NCI-H2029 (cell line): ENCODE measurements at places on chromosomes 16 and 17.

DNA sequence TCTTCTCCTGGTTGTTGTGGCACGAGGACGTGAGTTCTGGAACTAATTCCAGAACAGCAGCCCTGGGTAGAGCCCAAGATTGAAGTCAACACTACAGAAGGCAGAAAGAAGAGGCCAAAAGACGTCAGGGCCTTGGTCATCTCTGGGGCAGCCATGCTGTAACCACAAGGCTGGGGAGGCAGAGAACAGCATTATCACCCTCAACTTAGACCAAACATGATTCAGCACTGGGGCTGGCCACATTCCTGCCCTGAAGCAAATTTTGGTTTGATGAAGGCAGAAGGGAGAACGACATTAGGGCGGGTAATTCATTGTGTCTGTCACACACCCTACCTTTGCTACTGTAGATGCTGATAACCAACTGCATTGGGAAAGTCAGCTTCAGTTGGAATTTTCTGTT is 9.7 kb upstream of the ALOX15B start:
- DNase-seq: no peak

DNA sequence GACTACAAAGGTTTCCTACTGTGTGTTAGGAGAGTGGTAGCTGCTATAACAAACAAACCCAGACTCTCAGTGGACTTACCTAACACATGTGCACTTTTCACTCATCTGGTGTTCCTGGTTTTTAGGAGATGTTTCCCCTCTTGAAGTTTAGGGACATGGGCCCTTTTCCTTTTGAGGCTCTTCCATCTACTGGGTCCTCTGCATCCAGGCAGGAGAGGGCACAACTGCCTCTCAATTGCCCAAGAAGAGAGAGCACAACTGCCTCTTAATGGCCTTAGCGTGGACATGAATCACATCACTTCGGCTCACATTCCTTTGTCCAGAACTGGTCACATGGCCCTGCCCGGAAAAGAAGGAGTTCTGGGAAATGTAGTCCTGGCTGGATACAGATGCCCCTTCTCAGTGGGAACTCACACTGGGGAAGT is 9.8 kb upstream of the TNRC6C start:
- DNase-seq: no peak

DNA sequence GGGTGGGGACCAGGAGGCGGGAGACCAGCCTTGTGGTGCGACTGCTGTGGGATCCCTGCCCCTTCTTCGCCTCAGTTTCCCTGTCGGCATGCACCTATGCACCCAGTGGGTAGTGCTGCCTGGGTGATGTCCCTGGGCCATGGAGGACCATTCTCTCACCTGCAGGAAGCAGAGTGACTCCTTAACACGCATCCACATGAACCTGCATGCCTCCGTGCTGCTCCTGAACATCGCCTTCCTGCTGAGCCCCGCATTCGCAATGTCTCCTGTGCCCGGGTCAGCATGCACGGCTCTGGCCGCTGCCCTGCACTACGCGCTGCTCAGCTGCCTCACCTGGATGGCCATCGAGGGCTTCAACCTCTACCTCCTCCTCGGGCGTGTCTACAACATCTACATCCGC is 25.2 kb downstream of the ADGRG5 start:
- no peak for DNase-seq

DNA sequence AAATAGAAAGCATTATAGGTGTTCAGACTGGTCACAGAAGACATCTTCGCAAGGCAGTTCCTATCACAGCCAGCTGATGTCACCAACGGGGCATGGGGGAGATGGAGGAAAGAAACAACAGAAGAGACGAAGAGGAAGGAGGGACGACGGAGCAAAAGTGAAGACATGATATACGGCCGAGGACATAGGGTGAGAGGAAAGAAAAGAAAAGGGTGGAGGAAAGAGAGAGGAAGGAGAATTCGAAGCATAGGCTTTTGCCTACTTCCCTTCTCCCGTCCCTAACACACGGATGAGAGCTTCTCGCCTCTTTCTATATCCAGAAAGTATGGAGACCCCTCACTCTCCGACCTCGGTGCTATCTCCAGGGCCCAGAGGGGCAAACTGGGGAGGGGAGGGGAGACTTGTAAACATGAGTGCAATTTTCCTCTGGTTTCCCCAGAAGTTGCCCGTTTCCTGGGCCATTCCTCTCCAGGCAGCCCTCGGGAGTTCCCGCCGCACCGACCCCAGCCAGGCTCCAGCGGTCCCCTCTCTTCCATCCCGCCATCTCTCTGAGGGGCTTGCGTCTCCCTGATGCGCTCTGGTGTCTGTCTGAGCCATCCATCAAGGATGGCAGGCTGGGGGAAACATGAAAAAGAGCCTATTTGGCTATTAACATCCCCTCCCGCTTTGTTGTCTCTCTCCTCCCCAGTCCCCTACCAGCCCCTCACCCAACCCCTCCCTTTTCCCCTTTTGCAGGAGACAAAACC is 26.0 kb downstream of the COPZ2 start:
- no peak for DNase-seq

- no peak for DNase-seq
Measured at GRCh38 chr17:80740141-80740540, 195.5 kb downstream of the RPTOR start.

GRCh38 chr16:73389085-73389484 is 341.2 kb upstream of the ZFHX3 start:
- no peak for DNase-seq

DNA sequence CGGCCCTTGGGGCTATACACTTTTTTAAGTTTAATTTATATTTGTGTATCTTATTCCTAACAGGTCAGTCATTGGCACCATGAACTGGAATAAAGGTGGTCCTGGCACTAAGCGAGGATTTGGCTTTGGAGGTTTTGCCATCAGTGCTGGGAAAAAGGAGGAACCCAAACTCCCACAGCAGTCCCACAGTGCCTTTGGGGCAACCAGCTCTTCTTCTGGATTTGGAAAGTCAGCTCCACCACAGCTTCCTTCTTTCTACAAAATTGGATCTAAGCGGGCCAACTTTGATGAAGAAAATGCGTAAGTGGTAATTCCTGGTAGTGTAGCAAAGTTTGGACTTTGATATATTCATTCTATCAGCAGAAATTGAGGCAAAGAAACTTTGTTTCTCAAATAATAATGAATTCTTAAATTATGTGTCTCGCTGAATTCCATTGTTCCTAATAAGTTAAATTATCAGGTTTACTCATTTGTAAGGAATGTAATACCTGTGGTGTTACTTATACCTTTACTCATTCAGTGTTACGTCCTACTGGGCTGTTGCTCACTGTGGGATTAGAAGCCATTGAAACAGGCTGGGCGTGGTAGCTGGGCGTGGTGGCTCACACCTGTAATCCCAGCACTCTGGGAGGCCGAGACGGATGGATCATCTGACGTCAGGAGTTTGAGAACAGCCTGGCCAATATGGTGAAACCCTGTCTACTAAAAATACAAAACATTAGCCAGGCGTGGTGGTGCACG is 13.2 kb downstream of the DDX42 start:
- no peak for DNase-seq

GRCh38 chr17:74631468-74632450 is 8.2 kb upstream of the CD300E start:
- DNase-seq: no peak
